Stimulated activated CD4-positive, alpha-beta T cell treated with anti-CD3 and anti-CD28 coated beads, Interleukin-1b, Interleukin-23, amount 100 ng/mL, for 4 hours (primary cell): ENCODE measurements at places on chromosomes 1 and 21.

DNA sequence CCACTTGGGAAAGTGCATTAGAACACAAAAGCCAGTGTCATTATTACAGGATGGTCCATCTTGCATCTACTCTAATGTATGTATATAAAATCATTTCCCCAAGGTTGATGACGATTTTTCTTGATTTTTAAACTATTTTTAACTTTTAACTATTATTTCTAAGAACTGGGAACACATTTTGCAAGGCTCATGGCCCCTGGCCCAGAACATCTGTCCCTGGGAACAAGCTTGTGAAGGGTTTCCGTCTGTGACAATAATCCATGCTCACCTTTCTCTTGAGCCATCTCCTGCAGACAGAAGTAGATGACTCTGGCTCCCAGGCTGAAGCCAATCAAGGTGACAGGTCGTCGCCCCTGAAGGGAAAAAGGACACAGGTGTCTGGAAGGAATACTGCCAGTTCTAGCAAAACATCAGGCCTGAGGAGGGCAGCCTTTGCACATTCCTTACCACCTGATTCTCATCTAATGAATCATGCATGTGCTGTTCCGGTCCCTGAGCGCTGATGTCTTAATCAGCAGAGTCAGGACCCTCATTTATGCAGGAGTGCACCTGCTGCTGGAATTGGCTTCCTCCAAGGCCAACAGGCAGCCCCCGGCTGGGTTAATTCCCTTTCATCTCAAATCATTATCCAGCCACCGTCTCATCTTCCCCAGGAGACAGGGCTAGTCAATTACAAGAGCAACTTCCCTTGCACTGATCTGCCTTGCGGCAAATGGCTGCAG lies 62.5 kb downstream of the TMCO4 start:
- DNase-seq: no peak

- no peak for DNase-seq
Observed at GRCh38 chr21:31515253-31515652, 144.2 kb upstream of the SOD1 start.

GRCh38 chr21:42012344-42012743 lies 2.2 kb upstream of the ZBTB21 start:
- DNase-seq: no peak

DNA sequence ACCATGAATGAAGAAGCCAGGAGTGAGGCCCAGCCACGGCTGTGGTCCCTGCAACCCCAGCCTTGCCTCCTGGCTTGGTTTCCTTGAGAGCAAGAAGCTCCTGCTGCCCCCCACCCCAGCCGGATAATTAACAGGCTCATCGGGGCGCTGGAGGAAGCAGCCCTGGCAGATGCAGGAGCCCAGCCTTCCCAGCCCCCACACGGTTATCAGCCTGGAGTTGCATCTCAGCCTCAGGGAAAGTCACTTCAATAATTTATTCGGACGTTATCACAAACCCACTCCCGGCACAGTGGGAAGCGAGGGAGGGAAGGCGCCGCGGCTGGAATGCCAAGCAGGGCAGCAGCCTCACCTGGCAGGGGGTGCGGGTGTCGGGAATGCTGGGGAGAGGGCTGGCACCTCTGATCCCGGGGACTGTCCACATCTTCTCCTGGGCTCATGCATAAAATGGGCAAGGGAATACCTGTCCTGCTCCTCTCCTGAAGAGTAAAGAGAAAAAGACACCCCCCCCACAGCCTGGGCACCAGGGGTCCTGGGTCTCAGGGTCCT lies 43.3 kb upstream of the LRP8 start:
- no peak for DNase-seq
